Stimulated activated CD4-positive, alpha-beta T cell treated with anti-CD3 and anti-CD28 coated beads, Interleukin-2, amount 100 ng/mL, for 48 hours (primary cell): ENCODE measurements at places on chromosomes 16 and 17.

GRCh38 chr17:58352596-58353388 lies 791 bp upstream of the SUPT4H1 start:
- DNase-seq, result peak; percentile 17

DNA sequence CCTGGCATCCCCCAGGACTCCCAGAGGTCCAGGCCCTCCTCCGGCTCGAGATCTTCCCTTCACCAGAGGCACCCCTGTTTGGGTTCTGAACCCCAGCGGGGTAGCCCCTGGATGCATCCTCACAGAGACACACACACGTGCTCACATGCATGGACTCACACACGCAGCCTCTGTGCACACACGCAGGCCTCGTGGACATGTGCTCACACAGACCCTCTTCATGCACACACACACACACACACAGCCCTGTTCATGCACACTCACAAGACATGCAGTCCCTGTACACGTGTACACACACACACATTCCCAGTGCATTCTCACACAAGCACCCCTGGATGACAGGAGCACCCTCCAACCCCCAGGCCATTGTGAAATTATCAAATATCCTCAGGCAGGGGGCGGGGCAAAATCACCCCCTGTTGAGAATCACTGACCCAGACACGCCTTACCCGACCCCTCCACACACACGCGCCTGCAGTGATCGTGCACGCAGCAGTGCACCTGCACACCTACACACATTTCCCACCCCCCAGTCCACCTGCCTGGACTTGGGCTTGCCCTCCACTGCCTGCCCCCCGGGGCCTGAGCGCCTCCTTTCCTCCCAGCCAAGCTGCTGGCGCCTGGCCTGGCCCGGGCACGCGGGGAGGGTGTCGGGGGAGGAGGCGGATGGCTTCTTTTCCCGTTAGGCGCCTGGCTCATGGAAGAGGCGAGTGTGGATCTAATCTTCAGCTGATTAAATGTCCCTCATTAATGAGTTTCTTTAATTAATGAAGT lies 62.6 kb downstream of the ENGASE start:
- no peak for DNase-seq

GRCh38 chr17:6498356-6498755 lies 54.1 kb downstream of the PIMREG start:
- DNase-seq, result no peak

DNA sequence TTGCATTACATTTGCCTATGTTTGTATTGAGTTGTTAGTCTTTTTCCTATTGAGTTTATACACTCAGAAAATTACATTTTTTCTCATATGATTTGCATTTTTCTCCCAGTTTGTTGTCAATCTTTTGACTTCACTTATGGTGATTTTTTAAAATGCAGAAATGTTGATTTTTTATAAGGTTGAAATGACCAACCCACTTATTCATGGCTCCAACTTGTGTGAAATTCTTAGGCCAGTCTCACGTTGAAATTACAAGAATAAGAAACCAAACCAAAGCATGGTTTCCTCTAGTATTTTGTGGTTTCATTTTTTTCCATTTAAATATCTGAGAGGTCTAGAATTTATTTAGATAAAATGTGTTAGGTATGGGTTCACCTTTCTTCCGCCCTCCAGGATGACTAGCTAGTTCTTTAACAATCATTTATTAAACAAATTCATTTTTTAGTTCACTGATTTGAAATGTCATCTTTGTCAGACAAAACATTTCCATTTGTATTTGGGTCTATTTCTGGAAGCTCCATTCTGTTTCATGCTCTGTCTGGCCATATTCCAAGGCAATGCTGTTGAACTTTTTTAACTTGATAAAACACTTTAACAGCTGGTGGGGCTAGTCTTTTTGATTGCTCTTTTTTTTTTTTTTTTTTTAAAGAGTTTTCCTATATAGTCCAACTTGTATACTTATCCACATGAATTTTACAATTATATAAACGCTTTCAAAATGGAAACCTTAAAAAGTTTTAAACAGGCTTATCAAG lies 40.0 kb downstream of the FAM20A start:
- DNase-seq, result no peak

DNA sequence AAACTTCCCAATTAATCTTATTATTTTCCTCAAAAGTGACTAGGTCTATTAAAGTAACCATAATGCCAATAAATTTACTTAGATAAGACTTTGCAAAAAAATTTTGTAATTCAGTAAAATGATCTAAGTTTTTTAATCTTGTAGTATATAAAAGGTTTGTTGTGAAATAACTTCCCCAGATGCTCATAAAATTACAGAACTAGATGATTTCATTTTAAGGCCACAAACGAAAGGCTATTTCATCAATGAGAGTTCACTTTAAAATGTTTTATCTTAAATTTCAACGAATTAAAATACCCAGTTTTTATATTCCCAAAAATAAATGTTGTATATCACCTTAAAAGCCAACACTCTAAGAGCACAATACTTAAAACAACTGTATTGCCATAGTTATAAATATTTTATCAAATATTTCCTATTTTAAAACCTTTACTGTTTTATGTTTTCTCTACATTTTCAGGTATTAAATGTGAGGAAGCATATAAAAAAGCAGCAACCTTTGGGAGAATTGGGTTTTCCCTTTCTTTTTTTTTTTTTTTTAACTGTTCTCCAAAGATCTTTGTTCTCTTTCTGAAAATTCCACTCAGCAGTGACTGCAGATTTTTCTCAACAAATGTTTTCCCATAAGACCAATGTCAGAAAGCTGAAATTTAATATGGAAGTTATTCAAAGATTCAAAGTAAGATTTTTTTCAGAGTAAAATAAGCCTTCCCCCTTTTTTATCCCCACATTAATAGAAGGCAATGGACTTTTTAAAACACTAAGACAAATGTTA lies 169.9 kb downstream of the CYB561 start:
- DNase-seq, result no peak

GRCh38 chr17:16383772-16384287 lies 2.9 kb downstream of the UBB start:
- DNase-seq, result no peak

DNA sequence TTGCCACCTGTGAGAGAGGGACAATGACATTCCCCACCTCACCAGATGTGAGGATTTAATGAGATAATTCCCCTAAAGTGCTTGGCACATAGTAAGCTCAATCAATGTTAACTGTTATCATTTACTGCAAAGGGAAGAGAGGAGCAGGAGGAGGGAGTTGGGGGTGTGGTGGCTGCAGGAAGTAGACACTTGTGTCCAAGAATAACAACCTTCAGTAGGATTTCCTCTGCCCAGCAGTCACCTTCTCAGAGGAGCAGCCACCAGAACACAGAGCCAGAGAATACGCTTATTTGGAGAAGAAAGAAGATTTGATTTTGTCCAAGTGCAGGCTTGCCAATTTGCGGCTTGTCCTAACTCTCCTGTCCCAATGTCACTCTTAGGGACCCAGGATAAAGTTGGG lies 10.2 kb downstream of the CBX4 start:
- DNase-seq, result no peak

DNA sequence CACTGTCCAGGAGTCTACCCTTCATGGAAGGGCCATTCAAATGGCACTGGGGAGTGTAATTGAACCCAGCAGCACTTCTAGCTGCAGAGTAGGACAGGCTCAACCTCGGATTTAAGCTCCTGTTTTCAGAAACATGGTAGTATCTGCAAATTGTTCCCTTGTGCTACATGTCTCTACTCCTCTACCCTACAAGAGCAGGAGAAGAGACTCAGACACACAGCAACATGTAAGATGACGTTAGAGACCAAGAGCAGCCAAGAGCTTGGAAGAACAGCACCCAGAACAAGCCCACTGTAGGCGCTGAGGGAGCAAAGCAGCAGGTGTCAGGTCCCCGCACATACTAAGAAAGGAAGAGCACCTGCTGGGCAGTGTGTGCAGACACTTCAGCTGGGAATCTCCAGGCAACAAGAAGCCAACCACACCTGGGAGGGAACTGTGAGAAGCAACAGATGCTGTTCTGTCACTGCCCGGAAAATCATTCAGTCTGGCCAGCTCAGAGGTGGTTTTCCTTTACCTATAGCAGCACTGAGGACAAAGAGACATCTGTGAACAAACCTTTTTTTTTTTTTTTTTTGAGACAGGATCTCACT lies 35.6 kb upstream of the MNT start:
- no peak for DNase-seq

- DNase-seq, result peak; percentile 71
Measured at GRCh38 chr17:82863941-82864712, 24.3 kb upstream of the ZNF750 start.

DNA sequence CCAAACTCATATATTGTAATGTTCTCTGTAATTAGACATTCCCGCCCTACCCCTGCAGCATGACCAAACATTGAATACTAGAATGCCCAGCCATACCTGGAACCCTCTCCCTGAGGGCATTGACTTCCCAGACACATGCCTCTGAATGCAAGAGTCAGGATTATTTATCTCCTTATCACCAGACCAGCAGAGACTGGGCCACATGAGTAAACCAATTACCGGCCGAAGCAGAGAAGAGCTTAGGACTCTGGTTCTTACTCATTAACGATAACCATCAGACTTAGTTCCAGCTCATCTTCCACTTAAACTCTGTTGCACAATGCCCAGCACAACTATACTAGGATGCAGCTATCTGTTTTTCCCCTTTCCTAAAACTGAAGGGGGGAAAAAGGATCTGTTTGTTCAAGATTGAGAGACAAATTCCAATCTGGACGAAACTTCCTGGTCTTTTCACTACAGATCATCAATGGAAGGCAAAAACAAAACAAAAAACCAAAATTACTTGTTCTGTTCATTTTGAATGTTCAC lies 88.2 kb upstream of the CORO6 start:
- DNase-seq, result no peak
